ENCODE measurements at places on chromosomes 4 and X.
A peak's percentile ranks its signal among the peaks of the same experiment; 100 is the strongest.

- DNase-seq, result no peak
These were observed 42.5 kb upstream of the ELF2 start for GRCh38 chr4:139219450-139220055.

DNA sequence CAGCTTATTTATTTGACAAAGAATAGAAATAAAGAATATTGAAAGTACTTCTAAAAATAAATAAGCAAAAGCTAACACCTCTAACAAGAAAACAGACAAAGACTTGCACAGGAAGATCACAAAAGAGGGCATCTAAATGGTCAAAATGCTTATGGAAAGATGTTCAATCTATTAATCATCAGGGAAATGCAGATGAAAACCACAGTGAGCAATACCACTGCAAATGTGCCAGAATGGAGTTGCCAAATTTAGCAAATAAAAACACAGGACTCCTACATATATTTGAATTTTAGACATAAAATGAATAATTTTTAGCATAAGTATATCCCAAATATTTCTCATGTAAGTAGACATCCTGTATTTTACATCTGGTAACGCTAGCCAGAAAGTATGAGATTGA, 56.1 kb upstream of the HPGD start:
- no peak for DNase-seq

DNA sequence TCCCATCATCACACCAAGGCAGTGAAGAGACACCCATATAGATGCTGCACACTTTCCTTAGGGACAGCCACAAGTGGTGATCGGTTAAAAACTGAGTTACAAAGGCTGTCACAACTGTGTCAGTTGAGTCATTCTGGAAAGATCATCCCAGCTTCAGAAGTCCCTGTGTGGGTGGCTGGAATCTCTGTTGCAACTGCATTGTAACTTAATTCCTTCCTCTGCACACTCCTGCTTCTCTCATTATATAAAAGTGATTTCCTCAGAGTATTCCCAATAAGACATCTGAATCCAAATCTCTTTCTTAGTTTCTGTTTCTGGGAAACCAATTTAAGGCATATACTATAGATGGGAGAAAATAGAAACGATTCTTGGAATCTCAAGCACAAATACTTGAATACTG, 88.1 kb downstream of the FSTL5 start:
- DNase-seq, result no peak

DNA sequence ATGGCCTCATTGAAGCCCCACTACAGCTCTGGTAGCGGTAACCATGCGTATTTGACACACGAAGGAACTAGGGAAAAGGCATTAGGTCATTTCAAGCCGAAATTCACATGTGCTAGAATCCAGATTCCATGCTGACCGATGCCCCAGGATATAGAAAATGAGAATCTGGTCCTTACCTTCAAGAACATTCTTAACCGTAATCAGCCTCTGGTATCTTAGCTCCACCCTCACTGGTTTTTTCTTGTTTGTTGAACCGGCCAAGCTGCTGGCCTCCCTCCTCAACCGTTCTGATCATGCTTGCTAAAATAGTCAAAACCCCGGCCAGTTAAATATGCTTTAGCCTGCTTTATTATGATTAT, 876 bp downstream of the HPRT1 start:
- no peak for DNase-seq

- DNase-seq, result peak; percentile 22
These were observed 41.3 kb upstream of the STAG2 start for GRCh38 chrX:123920105-123920785.

GRCh38 chr4:129094347-129094746, 1.0 kb upstream of the SCLT1 start:
- no peak for DNase-seq
